NCI-H1436 (cell line): ENCODE measurements at places on chromosomes 13 and 19.
A peak's percentile ranks its signal among the peaks of the same experiment; 100 is the strongest.

DNA sequence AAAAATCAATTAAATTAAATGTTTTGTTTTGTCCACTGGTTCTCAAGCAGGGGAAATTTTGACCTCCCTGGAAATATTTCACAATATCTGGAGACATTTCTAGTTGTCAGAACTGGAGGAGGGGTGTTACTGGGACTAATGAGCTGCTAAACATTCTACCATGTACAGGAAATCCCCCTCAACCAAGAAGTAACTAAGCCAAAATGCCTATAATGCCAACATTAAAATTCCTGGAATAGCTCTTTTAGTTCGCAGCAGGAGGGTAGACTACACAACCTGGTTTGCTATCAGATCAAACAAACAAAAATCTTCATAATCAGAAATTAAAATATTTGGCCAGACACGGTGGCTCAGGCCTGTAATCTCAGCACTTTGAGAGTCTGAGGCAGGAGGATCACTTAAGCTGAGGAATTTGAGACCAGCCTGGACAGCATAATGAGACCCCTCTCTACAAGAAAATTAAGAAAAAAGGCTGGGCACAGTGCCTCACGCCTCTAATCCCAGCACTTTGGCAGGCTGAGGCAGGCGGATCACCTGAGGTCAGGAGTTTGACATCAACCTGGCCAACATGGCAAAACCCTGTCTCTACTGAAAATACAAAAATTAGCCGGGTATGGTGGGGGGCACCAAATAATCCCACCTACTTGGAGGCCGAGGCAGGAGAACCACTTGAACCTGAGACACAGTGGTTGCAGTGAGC lies 13.7 kb upstream of the SMARCA4 start:
- DNase-seq: no peak

GRCh38 chr19:33569821-33570220 lies 48.2 kb upstream of the PEPD start:
- no peak for DNase-seq

- peak; percentile 38 for DNase-seq
Measured at GRCh38 chr13:112968910-112969691, at the start of gene MCF2L. Gene MCF2L, plus strand, starts transcription at chr13:112969214. Its CDS starts 166 bp downstream, at chr13:112969380.

GRCh38 chr13:98333486-98333885 lies 156.4 kb upstream of the RNF113B start:
- no peak for DNase-seq

DNA sequence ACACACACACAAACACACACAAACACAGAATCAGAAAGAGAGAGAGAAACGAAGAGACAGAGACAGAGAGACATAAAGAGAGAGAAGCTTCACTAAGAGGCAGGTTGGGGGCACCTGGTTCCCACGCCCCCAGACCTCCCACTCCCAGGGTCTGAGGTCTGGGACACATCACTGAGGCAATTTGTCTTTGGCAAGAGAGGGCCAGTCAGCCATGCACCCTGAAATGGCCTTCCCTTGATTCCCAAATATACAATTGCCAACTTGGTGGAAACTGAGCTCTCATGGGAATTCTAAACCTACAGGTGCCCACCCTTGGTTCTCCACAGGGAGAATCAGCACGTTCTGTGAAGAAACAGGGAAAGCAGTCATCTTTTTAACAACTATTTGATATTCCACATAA lies 79.5 kb downstream of the COL4A1 start:
- DNase-seq: no peak

- no peak for DNase-seq
Measured at GRCh38 chr19:39196860-39197562, at the start of gene NCCRP1. Gene NCCRP1, plus strand, starts transcription at chr19:39196964. Its CDS starts 19 bp downstream, at chr19:39196983.

GRCh38 chr13:113029487-113030258 lies 60.7 kb downstream of the MCF2L start:
- peak; percentile 15 for DNase-seq

DNA sequence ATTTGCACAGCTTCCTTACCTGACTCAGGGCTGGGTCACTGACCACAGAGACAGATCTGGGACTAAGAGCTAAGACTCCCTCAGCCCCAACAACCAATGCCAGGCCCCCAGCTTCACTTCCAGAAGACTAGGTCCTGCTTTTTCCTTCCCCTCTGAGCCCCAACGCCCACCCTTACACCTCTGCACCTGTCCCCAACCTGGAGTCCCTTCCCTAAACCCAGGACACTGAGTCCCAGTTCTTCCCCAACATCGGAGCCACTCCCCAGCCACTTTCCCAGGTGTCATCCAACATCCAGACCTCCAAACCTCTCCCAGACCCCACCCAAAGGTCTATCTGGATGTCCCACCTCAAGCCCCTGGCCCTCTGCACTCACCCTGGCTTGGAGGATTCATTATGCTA lies 2.9 kb downstream of the FCER2 start:
- DNase-seq: no peak

DNA sequence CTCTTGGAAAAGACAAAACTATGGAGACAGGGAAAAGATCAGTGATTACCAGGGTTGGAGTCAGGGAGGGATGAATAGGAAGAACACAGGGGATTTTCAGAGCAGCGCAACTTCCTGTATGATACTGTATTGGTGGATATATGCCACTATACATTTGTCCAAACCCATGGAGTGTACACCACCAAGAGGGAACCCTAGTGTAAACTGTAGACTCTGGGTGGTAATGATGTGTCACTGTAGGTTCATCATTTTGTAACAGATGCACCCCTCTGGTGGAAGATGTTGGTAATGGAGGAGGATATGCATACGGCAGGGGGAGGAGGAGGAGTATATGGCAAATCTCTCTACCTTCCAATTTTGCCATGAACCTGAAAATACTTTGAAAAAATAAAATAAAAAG lies 68.1 kb downstream of the UFM1 start:
- DNase-seq: no peak

GRCh38 chr13:96075953-96076543 lies 13.9 kb upstream of the HS6ST3 start:
- no peak for DNase-seq

- DNase-seq: no peak
Measured at GRCh38 chr19:18603255-18603957, 3.2 kb downstream of the CRLF1 start.

GRCh38 chr13:114122591-114123211 lies 9.7 kb downstream of the RASA3 start:
- DNase-seq: no peak

GRCh38 chr13:109712124-109712722 lies 74.2 kb downstream of the IRS2 start:
- DNase-seq: no peak

DNA sequence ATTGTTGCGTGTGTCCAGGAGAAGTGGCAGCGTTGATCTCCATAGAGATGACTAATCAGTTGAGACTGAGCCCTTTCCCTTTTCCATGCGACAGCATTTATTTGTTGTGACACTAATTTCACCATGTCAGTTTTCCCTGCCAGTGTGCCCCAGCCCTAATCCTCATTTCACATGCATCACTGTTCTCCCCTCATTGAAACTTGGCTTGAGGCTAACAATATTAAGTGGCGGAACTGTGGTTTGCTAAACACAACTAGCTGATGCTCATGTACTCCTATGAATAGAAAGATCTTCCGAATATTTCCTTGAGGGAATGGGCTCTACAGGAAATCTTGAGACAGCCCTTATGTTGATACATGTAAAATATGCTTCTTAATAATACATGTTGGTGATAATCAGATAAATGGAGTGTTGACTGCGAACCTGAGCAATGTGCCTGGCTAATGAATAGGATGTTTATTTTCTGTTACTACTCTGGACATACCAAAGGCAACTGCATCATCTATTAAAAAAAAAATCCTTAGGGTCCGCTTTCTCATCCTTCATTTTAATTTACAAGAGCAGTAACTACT lies 258.6 kb downstream of the ATP8A2 start:
- no peak for DNase-seq

DNA sequence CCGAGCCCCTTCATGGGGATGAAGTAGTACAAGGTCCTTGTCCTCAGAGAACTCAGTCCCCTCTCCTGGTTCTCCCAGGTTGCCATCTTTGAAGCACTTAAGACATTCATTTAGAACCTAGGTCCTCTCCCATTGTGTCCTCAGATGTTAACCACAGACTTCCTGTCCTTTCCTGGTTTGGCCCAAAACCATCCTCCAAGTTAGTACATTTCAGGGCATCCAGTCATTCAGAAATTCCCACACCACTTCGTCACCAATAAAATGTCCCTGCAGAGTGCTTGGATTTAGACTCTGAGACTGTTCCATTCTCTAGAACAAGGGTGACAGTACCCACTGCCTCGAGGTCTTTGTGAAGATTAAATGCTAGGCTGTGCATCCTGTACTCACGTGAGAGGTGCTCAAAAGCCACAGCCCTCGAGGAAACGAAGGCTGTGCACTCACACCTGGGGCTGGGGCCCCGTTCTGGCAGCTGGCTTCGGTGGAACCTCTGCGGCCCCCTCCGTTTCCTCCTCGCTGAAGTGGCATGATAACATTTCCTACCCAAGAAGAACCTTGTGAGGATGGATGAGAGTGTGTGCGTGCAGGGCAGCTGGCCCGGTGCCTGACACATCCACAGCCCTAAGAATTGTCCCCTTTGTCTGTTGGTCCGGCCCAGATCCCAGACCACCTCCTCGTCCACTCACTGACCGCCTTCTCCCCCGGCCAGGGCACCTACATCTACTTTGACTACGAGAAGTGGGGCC lies 4.7 kb downstream of the LENG1 start:
- DNase-seq: no peak

DNA sequence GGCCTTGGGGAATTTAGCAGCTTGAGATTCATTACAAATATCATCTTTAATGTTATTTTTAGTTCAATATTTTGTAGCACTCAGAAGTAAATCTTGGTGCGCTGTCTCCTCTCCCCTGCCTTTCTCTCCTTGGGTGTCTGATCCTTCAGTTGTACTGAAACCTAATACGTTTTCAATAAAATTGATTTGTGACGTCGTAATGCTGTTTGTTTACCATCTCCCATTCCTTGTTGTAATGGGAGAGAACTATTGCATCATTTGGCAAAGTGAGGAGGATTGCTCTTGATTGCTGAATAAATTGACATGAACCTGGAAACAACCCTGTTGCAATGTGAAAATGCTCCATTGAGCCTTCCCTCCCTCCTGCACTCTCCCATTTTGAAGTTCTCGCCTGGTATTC lies 43.2 kb upstream of the TSHZ3 start:
- no peak for DNase-seq

DNA sequence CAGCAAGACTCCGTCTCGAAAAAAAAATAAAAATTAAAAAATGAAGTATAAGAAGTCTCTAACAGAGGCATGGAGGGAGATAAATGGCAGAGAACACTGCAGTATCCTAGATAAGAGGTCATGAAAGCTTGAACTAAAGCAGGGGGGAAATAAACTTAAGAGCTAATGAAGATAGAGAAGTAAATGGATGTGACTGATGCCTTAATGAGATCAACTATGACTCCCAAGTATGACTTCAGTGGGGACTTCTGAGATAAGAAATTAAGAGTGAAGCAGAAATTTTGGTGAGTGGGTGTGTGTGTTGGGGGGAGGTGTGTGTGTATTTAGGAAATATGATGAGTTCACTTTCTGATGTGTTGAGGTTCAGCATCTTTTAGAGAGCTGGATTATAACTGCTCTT lies 55.1 kb downstream of the DIAPH3 start:
- no peak for DNase-seq

DNA sequence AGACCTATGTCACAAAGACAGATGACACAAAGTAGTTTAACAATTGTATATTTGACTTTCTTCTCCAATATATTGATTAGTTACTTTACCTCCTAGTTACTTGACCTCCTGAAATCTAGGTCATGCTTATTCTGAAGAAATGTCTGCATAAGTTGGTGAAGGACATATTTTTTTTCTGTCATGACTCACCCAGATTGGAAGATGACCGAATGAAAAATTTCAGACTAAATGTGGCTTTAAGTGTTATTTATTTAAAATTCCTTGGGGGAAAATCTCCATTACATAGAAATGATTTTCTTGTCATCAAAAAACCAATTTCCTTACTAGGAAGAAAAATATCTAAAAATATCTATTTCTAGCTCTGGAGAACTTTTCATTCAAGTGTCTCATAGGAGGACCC lies 217.1 kb downstream of the POSTN start:
- DNase-seq: no peak

- DNase-seq: no peak
Measured at GRCh38 chr19:12166626-12167025, 3.7 kb downstream of the ZNF136 start.

GRCh38 chr13:61142506-61142905 lies 273.1 kb downstream of the PCDH20 start:
- DNase-seq: no peak

GRCh38 chr19:30053558-30053957 lies 111.5 kb downstream of the URI1 start:
- DNase-seq: no peak

GRCh38 chr19:53977429-53977990 lies 13.9 kb upstream of the CACNG6 start:
- DNase-seq: peak; percentile 50

GRCh38 chr19:39998501-39998900 lies 1.6 kb downstream of the ZNF546 start:
- DNase-seq: no peak

DNA sequence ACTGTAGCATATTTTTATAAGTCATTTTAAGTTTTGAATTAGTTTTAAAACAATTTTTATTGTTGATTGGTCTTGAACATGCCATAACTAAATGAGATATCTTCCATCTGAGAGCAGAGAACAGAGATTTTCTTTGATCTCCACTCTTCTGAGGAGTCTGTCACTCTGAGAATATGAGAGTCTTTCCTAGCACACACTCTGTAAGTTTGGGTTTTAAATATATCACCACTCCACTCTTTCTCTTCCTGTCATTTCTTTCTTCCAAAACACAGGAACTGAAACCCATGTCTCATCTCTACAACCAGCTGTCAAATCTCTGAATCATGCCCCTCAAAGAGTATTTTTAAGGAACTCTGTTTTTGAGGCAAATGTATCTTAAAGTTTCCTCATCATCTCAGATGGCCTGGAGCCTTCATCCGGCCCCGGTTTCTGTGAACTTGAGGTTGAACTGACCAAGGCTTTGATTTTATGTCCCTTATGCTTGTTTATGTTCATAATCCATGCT lies 698.2 kb upstream of the SGCG start:
- no peak for DNase-seq

- no peak for DNase-seq
Measured at GRCh38 chr19:10332158-10332964, 968 bp downstream of the RAVER1 start.

DNA sequence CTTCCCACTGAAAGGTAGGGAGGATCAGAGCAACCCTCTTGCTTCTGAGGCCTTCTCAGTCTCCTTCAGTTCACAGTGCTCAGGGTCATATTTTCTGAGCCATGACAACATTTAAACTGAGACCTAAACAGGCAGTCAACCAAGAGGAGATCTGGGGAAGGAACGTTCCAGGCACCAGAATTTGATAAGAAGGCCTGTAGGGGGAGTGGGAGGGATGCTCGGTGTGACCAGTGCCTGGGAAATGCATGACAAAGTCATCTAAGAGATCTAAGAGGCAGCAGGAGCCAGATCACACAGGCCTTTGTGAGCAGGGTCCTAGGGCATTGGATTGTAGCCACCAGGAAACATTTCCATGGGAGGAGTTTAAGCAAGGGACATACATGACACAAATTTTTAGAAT lies 71.6 kb downstream of the SHISA2 start:
- DNase-seq: no peak

- DNase-seq: no peak
Measured at GRCh38 chr19:19335408-19336158, 15.0 kb downstream of the MAU2 start.
